Cerebellar cortex (tissue), 1 donor: ENCODE measurements at places on chromosomes 16 and 17.
A peak's percentile ranks its signal among the peaks of the same experiment; 100 is the strongest.

- no peak for DNase-seq
Measured at GRCh38 chr17:32323046-32323445, 18.9 kb downstream of the C17orf75 start.

DNA sequence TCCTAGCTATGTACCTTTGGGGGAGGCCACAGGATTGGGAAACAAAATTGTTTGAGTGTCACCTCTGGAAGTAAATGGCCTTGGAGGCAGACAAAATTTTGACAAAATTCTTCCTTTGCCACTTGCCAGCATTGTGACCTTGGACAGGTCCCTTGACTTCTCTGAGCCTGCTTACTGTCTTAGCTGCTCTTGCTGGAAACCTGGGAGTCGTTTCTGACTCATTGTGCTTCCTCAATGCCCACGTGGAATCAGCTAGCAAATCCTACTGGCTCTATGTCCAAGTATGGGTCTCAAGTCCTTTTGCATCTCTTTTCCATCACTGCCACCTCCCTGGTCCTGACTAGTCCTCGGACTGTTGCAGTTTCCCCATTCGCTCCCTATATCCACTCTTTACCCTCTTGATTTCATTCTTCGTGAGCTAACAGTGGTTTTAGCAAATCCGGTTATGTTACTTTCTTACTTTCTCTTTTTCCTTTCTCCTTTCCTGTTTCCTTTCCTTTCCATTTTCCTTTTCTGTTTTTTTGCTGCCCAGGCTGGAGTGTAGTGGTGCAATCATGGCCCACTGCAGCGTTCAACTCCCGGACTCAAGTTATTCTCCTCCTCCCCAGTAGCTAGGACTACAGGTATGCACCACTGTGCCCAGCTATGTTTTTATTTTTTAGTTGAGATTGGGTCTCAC is 68.1 kb upstream of the LGALS9 start:
- DNase-seq, result no peak

GRCh38 chr17:48016112-48016511 is 21.5 kb downstream of the COPZ2 start:
- peak; percentile 50 for DNase-seq

- DNase-seq, result no peak
Measured at GRCh38 chr16:50574745-50575136, 26.5 kb downstream of the NKD1 start.

DNA sequence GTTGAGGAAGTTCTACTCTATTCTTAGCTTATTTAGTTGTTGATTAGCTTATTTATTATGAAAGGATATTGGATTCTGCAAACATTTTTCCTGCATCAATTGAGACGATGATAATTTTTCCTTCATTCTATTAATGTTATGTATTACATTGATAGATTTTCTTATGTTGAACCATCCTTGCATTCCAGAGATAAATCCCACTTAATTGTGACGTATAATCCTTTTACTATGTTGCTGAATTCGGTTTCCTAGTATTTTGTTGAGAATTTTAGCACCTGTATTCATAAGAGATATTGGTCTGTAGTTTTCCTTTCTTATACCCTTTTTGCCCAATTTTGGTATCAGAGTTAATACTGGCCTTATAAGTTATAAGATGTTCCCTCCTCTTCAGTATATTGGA is 47.6 kb upstream of the BRD7 start:
- DNase-seq, result no peak

- DNase-seq, result peak; percentile 70
Measured at GRCh38 chr16:29943846-29944799, 17.8 kb upstream of the TMEM219 start.

DNA sequence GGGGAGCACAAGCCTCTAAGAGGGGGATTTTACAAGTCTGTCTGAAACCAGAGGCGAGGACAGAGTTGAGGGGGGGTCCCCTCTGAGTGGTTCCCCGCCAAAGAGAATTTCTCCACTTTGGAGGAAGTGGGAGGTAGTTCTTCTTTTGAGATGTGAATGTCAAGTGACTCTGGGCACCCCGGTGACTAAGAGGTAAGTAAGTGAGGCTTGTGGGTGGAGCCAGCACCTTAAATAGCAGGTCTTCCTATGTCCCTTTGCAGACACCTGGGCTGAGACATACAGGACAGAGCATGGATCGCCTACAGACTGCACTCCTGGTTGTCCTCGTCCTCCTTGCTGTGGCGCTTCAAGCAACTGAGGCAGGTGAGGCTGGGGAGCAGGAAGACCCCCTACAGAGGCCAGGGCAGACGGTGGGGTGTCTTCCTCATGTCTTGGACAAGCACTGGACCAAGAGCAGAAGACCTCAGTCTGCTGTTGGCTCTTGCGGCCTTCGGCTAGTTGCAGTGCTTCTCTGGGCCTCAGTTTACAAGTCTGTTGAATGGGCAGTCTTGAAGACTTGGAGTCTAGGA is at the start of gene CCL22:
TSS of gene CCL22 (plus strand) at position 257 of the 569 bp plus-strand sequence. CDS start at position 291, 34 bp downstream.
- no peak for DNase-seq

DNA sequence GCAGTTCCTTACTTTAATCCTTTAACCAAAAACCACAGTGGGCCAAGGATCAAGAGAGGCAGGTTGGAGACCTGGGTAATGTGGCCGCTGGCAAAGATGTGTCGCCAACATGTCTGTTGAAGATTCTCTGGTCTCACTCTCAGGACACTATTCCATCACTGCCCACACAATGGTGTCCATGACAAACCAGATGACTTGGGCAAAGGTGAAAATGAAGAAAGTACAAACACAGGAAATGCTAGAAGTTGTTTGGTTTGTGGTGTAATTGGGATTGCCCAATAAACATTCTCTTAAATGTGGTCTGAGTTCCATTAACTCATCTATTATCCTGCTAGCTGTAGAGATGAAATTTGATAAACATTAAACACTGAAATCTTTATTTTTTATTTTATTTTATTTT is 43.3 kb downstream of the SALL1 start:
- DNase-seq, result no peak

GRCh38 chr16:10569621-10570020 is 10.8 kb downstream of the EMP2 start:
- DNase-seq, result no peak

DNA sequence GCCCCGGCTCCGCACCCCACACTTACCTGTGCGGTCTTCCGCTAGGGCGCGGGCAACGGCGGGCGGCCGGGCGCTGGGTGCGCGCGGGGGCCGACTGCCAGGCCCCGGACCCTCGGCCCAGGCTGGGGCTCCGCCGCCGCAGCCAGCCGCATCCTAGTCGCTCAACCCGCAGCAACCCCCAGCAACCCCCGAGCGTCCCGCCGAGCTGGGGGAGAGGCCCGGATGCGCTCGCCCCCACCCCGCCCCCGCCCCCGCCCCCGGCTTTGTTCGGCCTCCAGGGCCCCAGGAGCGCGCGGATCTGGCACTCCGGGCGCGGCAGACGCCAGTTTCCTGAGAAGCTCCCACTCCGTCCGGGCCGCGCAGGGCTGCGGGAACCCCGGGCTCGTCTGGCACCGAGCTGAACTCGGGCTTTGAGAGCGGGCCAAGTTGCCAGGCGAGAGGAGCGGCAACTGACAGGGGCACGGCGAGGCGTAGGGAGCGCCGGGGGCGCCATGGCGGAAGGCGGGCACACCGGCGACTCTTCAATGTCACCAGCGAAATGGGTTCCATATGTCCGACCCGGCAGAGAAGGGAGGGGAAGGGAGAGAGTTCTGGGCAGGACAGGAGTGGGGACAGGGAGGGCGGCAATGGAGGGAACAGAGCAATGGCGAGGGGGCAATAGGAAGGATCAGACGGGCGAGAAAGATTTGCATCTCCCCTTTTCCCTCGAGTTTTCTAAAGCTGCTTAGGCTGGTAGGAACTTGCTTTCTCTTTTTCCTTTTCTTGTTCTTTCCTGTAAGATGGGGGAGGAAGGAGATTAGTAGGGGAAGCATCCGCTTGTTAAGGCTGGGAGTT is 13.7 kb downstream of the HOXB4 start:
- DNase-seq, result no peak

DNA sequence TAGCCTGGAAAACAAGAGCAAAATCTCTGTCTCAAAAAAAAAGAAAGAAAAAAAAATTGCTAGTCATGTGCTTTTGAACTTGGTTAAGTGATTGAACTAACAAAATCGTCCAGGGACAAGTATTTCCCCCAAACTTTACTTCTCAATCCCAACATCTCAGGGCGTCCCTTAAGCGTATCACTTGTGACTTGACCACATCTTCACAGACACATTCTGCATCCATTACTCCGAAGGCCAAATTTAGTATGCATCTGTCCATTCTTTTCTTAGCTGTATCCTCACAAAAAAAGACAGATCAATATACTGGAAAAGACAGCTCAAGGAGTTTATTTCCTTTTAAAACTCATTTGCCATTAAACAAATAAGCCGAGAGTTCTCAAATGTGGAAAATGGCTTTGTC is 5.9 kb upstream of the JPT1 start:
- DNase-seq, result no peak

DNA sequence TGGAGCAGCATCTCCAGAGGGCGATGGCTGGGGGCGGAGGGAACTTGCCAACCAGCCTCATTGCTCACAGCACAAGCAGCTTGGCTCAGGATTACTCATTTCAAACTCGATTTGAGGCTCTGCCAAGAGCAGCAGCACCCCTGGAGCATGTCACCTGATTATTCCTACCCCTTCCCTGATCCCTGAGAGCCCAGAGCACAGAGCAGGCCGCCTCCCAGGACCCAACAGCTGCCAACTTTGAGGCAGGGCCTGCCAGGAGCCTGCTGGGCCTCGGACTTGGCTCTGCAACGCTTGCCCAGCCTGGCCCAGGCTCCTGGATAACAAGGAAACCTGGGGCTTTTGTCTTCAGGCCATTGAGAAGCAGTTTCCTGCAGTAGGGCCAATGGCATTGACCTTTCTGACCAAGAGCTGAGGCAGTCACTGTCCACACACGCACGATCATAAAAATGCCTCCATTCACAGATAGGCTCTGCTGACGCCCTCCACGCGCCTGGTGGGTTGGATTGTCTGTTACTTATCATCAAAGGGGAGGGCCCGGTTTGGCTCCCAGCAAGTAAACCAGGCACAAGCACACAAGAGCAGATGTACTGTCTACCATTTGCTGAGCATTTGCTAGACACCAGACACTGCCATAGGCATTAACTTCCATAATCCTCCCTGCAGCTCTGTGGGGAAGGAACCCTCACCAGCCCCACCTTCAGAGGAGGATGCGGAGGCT is 406.6 kb upstream of the EEF2KMT start:
- DNase-seq, result peak; percentile 70

- DNase-seq, result no peak
Measured at GRCh38 chr17:559551-560431, 154.8 kb downstream of the VPS53 start.

DNA sequence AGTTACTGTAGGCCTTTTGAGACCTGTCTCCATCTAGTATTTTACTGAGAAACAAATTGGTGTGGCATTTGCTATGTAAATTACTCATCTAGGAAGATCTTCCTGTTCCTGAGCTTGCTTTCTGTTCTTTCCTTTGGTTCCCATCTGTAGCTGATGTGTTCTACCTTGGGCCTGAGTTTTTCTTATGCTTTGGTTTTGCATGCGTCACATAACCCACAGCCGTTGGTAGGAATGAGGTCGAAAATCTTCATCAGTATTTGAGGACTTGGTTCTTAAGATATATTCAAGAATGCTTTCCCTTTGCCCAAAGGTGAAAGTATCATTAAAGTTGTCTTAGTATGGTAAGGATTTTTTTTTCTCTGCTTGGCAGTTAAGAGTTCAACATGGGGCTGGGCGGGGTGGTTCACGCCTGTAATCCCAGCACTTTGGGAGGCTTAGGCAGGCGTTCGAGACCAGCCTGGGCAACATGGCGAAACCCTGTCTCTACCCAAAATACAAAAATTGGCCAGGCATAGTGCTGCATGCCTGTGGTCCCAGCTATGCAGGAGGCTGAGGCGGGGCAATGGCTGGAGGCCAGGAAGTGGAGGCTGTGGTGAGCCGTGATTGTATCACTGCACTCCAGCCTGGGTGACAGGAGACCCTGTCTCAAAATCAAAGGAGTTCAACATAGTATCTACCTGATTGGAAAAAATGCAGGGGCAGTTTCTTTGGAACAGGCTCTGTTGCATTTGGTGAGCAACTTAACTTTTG is 28.8 kb downstream of the IST1 start:
- DNase-seq, result no peak

DNA sequence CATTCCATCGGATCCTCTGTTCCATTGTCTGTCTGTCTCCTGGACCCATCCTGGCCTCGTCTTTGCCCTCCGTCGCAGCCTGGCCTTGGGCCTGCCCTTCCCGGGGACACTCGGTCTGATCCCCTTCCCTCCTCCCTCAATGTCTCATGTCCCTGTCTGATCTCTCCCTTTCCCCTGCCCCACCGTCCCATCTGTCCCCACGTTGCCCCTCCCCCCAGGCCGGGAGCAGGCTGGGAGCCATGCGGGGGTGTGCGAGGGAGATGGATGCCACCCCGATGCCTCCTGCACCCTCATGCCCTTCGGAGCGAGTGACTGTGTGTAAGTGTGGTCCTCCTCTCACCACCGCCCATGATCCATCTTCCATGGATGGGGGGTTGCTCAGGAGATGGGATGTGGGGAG is 5.3 kb upstream of the ATP2A1 start:
- no peak for DNase-seq

- DNase-seq, result no peak
Measured at GRCh38 chr17:27473190-27473747, 17.0 kb downstream of the KSR1 start.

DNA sequence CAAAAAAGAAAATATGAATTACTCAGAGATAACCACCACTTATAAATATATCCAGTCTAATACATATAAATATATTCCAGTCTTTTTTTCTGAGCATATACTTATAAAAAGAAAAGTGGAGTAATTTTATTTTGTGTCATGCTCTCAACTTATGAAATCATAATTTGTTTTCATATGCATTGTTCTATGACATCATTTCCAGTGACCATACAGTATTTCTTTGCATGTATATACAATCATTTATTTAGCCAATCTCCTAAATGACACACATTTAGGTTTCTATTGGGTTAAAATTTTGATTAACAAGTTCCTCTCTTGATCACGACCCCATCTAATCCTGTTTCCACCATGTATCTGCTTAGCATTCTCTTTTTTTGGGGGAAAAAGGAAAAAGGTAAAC is 16.4 kb upstream of the NDEL1 start:
- DNase-seq, result no peak

DNA sequence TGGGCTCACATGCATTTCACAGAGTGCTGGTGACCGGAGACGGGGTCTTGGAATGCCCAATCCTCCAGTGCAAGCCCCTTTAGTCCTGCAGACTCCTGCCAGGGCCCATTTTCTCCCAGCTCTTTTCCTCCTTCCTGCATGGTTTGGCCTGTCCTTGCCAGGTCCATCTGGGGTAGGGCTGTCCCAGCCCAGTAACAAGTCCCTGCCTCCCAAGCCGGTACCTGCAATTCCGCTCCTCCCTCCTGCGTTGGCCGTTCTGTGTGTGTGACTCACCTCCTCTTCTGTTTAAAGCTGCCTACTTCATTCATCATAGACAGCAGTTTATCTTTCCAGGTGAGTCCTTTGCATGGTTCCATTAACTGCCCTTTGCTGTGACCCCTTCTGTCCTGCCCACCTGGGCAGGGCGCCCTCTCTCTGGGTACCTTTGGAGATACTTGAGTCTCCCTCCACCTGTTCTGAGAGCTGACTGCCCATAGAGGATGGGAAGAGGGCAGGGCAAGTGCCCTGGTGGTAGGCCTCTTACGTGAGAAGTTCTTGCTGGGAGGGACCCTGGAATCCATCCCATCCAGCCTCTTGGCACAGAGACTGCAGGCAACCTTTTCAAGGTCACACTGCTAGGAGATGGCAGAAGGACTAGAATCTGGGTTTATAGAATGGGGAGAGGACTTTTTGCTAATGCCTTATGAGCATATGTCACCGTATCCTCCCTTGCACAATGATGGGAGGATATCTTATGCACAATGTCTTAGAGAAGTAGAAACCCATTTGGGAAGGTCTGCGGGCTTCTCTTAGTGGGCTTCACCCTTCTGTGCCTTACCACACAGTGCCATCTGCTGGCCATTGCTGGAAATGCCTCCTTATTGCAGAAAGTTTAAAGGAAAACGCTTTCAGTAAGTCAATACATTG is 29.7 kb upstream of the LGALS9 start:
- peak; percentile 85 for DNase-seq
